Tibial artery (tissue), 4 donors: ENCODE measurements at places on chromosomes 12 and 14.

- no peak overlapping the region for H3K27ac ChIP-seq
- DNase-seq = no peak
- H3K4me1 ChIP-seq = peaks cover 16% of the 10 kb centered on the region
- H3K4me3 ChIP-seq = no peak overlapping the region
- H3K36me3 ChIP-seq = no peaks in the 10 kb centered on the region
- no peaks in the 10 kb centered on the region for H3K27me3 ChIP-seq
Observed at GRCh38 chr12:59736359-59736758, 140.5 kb downstream of the SLC16A7 start.

DNA sequence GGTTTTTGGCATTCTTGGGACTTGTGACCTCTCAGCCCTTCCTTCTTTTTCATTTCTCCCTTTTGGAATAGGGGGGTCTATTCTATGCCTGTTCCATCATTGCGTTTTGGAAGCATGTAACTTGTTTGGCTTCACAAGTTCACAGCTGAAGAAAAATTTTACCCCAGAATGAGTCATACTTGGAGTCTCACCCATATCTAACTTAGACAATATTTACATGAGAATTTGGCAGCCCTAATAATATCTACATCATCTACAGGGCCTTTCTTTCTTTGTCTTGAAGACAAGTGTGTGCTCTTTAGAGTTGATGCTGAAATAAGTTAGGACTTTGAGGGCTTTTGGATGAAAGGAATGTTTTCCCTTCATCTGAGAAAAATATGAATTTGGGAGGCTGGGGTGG is 1312.9 kb upstream of the FLRT2 start:
- no peaks in the 10 kb centered on the region for H3K4me1 ChIP-seq
- no peaks in the 10 kb centered on the region for H3K36me3 ChIP-seq
- H3K4me3 ChIP-seq = no peak overlapping the region

GRCh38 chr12:102602521-102602920 is 122.2 kb upstream of the IGF1 start:
- H3K27ac ChIP-seq = no peak overlapping the region
- no peaks in the 10 kb centered on the region for H3K4me1 ChIP-seq
- H3K36me3 ChIP-seq = no peaks in the 10 kb centered on the region
- no peaks in the 10 kb centered on the region for H3K27me3 ChIP-seq
- H3K4me3 ChIP-seq = no peak overlapping the region

DNA sequence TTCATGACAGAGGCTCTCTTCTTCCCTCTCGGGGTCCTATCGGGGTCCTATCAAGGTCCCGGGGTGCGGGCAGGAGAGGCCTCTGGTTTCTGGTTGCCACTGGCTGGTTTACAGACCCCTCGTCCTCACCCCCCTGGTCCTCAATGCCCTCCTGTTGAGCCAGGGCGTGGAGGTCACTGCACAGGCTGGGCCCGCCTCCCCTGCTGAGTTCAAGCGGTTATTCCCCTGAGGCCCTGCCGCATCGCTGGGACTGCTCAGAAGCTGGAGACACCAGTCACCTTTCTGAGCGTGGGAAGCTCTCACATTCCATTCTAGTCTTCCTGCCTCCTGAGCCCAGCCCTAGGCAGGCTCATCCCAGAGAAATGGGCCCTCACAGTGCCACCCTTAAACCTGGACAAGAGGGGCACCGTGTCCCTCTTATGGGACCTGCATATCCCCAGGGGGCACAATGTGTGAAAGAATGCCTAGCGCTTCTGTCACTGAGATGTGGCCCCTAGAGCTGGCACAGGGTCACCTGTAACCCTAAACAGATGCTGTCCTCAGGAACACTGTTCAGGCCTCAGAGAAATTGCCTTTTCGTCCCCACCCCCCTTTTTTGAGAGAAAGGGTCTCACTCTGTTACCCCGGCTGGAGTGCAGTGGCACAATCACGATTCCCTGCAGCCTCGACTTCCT is 177.7 kb upstream of the RGS6 start:
- H3K4me3 ChIP-seq = no peak overlapping the region
- H3K36me3 ChIP-seq = no peaks in the 10 kb centered on the region
- H3K4me1 ChIP-seq = peaks cover 8% of the 10 kb centered on the region
- H3K27ac ChIP-seq = no peak overlapping the region
- no peaks in the 10 kb centered on the region for H3K27me3 ChIP-seq

- no peaks in the 10 kb centered on the region for H3K4me1 ChIP-seq
- no peak overlapping the region for H3K4me3 ChIP-seq
- H3K36me3 ChIP-seq = no peaks in the 10 kb centered on the region
- DNase-seq = no peak
Observed at GRCh38 chr12:115857923-115858322, 419.6 kb downstream of the MED13L start.
